ENCODE measurements at places on chromosomes 5 and 9. TPM values are rescaled to one million over a fixed set of nuclear protein-coding genes. Genes with fewer than 3 reads are reported as not detected.

The GRIN3A gene
- not detected for total RNA-seq

The FST gene
- 0.31 TPM for total RNA-seq

The MORN5 gene
- not detected for total RNA-seq

The OR1B1 gene
- total RNA-seq = not detected

The WNT8A gene
- not detected for total RNA-seq

The SLC1A3 gene
- total RNA-seq = not detected

The ORM1 gene
- not detected for total RNA-seq

The POU5F2 gene
- 1.6 TPM for total RNA-seq

The LCN1 gene
- total RNA-seq = not detected

The CDKN2B-AS1 gene
- 1.2 TPM for total RNA-seq

The TMEM252 gene
- not detected for total RNA-seq

The CCDC152 gene
- total RNA-seq = 4.3 TPM

The SLC6A18 gene
- not detected for total RNA-seq

The DRD1 gene
- total RNA-seq = not detected

The ARID3C gene
- not detected for total RNA-seq

The NIPAL4 gene
- total RNA-seq = 2.2 TPM

The MTAP gene
- 62.2 TPM for total RNA-seq

The LRSAM1 gene
- total RNA-seq = 25.8 TPM

The PRR16 gene
- total RNA-seq = not detected

The PCDHGB3 gene
- total RNA-seq = 0.66 TPM

DNA sequence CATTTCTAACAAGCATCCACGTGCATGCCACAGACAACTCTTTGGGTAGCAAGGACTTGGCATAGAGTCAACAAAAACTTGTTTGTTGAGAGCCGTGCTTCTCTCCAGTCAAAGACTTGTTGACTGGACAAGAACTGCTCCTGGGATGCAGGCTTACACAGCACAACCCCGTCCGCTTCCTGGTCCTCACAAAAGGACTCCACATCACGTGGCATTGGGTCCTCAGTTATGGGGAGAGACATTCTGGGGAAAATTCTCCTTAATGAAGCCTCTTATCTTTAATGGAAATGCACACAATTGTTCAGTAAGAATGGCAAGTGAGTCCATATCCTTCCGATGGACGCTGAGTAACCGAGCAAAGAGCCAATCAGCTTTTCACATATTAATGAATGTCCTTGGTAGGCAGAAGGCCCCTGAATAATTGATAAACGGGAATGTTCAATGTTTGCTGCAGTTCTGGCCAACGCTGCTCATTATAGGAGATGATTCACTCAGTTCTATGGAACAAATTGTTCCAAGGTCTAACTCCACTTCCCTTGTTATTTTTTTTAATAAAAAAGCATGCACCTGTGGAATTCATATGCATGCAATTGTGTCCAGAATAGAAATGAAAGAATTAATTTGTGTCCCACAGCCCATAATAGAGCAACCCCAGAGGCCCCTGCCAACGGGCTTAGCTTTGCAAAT is 97.0 kb upstream of the ZNF366 start:
- no peak for DNase-seq

DNA sequence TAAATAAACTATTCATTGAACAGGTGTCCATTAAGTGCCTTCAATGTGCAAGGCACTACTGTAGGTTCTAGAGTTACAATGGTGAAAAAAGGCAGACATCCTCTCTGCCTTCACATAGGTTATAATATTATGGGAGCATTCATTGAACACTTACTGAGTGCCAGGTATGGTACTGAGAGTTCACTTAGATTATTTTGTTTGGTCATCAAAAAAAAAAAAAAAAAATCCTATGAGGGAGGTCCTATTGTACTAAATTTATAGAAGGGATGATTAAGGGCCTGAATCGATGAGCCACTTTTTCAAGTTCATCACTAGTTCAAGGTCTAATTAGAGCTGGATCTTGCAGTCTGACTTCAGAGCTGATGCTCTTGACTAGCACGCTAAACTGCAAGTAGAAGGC is 22.8 kb upstream of the PANK3 start:
- DNase-seq = no peak

GRCh38 chr5:55232271-55232984 is 980 bp downstream of the CCNO start:
- DNase-seq = no peak

GRCh38 chr5:33046091-33046490 is 335.0 kb downstream of the NPR3 start:
- no peak for DNase-seq

DNA sequence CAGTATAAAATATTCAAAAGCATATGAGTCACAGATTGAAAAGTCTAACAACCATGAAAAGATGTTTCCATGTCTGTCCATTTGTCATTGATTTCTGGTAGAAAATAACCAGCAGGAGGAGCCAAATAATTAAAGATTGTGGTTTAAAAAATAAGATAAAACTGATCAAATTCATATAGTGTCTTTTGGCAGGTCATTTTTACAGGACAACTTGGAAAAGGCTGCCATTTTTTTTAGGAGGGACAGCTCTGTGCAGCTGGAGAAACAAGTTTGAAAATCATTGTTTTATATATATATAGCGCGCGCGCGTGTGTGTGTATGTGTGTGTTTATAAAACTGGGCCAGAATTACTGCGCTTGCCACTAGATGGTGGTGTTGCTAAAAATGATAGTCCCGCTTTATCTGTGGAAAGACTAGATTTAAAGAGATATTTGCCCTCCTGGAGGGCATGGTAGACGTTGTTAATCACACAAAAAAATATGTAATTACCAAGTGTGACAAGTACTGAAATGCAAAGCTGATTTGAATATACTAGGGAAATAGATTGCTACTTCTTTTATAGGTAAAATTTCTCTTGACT is 1.3 kb upstream of the TRMO start:
- DNase-seq = peak; percentile 69

GRCh38 chr9:91303741-91304415 is 57.8 kb downstream of the AUH start:
- no peak for DNase-seq

GRCh38 chr5:160009591-160009989 is 651 bp downstream of the TTC1 start:
- DNase-seq = no peak

DNA sequence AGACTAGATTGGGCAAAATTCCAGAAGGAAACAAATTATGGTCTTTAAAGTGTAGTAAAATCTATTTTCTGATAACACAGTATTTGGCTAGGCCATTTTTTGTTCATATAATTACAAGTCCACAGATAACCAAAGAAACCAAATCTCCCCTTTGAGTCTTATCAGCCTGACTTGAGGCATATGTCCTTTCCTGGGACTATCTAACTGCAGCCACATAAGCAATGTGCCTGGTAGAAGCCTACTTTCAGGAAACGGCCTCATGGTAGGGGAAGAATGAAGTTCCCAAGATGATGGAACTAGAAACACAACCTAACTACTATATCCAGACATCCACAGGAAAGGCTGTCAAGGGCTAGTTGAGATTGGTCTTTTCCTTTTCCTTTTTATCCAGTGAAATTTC is 130.0 kb downstream of the PIK3R1 start:
- no peak for DNase-seq

DNA sequence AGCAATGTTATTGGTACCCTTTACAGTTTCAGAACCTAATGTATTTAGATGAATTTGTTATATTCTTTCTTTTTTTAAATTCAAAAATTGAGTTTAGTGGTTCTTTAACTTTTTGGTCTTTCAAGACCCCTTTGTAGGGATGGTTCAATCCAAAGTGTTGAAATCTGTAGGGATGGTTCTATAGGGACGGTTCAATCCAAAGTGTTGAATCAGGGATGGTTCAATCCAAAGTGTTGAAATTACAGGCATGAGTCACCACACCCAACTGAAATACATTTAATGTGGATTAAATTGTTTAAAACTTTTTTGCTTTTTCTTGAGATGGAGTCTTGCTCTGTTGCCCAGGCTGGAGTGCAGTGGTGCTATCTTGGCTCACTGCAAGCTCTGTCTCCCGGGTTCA is 30.6 kb downstream of the SNX2 start:
- DNase-seq = no peak

- DNase-seq = no peak
Observed at GRCh38 chr5:39270225-39270848, 51.0 kb upstream of the FYB1 start.

DNA sequence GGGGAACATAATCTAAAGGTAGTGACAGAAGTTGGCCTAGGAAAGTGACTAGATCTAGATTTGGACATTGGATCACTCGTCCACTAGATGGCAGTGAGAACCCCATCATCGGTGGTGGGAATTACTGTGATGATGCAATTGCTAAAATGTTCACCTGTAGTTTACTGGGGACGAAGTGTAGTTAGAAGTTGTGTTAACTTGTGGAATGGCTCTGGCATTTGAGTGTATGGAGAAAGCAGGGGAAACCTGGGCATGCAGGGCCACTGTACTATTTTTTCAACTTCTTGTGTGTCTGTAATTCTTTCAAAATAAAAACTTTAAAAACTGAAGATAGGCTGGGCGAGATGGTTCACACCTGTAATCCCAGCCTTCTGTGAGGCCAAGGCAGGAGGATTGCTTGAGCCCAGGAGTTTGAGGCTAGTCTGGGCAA is 75.5 kb downstream of the PHAX start:
- DNase-seq = peak; percentile 52

- DNase-seq = no peak
Observed at GRCh38 chr9:95979446-95979845, 104.0 kb downstream of the ERCC6L2 start.

DNA sequence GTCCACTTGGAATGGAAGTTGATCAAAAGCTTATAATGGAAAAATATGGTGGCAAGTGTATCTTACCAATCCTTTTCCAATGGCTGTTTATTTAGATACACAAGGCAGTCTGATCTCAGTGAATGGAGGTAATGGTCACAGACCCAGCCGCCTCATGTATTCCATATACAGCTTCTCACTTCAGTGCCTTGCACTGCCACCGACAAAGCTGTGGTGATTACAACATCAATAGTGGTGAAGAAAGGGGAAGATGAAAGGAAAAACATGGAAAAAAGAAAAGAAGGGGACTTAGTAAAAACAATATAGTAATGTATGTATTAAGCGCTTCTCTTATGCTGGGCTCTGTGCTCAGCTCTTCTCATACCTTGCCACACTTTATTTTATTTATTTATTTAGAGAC is 297.3 kb upstream of the RASA1 start:
- no peak for DNase-seq

GRCh38 chr9:89631384-89631783 is 26.6 kb downstream of the GADD45G start:
- no peak for DNase-seq

GRCh38 chr5:116068028-116068632 is 16.7 kb upstream of the COMMD10 start:
- DNase-seq = peak; percentile 9

- no peak for DNase-seq
Observed at GRCh38 chr9:38298503-38298902, 94.0 kb upstream of the ALDH1B1 start.

DNA sequence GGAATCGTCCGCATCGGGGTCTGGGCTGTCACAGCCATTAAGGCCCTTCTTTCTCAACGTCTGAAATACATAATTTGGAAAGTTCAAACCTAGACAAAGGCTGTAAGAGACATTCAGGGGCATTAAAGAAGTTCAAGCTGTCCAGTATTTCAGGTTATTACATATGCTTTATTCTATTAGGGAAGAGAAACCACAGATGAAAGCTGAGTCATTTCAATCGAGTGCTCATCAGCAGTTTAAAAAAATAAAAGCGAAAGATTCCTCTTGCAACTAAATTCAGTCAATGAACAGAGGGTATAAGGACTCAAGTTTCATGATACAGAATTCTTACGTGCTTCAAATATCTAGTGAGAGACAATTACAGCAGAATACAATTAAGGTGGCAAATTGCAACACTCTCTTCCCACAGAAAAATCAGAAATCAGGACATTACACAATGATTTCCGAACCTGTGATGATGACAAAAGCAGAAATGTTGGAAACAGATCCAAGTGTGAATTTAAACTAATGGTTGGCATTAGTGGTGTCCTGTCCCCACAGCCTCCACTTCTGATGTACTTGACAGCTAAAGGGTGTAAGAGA is 121.6 kb downstream of the MEF2C start:
- no peak for DNase-seq

- DNase-seq = no peak
Observed at GRCh38 chr9:92762196-92762595, 2.4 kb downstream of the BICD2 start.

DNA sequence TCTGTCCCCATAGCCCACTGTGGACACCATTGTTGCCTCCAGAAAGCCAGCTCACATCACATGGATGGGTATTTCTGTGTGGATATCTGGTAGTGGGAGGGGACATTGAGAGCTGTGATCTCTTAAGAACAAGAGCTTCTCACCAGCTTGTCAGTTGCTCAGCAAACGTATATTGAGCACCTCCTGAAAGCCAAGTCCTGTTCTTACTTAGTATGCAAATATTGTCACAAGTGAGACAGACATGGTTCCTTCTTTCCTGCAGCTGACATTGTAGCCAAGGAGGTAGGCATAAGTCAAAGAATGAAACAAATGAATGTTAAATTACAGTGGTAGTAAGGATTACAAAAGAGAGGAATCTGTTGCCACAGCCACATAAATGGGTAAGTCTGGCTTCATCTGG is 3.8 kb downstream of the TCOF1 start:
- no peak for DNase-seq

- no peak for DNase-seq
Observed at GRCh38 chr5:177372034-177372896, 12.0 kb upstream of the SLC34A1 start.

GRCh38 chr9:130043654-130044623 is 950 bp upstream of the FNBP1 start:
- no peak for DNase-seq

GRCh38 chr9:126935630-126936029 is 21.0 kb downstream of the RALGPS1 start:
- DNase-seq = no peak

- no peak for DNase-seq
Observed at GRCh38 chr5:18560602-18561001, 926.3 kb downstream of the TAF11L14 start.

GRCh38 chr5:139004374-139005307 is 129.5 kb upstream of the LRRTM2 start:
- DNase-seq = no peak

DNA sequence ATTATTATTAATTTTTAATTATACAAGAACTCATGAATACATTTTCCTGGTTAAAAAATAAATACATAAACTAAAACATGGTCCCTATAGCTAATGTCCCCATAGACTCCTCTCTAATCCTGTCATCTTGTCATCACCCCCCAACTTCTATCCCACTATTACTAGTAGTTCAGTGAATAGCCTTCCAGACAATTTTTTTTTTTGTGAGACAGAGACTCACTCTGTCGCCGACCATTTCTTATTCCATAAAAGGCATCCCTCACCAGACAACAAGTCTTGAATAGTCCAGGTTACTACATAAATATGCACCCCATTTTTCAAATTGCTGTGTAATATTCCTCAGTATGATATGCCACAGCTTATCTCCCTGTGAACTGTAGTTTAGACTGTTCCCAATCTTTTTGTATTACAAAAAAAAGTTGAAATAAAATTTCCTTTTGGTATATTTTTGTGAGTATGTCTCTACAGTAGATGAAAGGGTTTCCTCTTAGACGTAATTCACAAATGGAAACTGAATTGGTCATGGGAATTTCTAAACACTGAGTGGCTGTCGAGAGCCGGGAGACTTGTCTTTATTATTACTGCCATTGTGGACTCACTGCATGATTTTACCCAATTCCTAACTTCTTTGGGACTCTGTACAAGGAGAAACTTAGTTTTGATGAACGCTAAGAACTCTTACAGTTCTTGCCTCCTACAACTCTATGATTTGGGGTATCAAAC is 6.4 kb upstream of the ABLIM3 start:
- no peak for DNase-seq

- no peak for DNase-seq
Observed at GRCh38 chr9:137439158-137439714, 1.9 kb downstream of the ENTPD8 start.
